AG20443 (cell line): ENCODE measurements at places on chromosomes 1 and 21.
A peak's percentile ranks its signal among the peaks of the same experiment; 100 is the strongest.

- DNase-seq: peak; percentile 29
These were observed 31.0 kb downstream of the AGO4 start for GRCh38 chr1:35838693-35839245.

DNA sequence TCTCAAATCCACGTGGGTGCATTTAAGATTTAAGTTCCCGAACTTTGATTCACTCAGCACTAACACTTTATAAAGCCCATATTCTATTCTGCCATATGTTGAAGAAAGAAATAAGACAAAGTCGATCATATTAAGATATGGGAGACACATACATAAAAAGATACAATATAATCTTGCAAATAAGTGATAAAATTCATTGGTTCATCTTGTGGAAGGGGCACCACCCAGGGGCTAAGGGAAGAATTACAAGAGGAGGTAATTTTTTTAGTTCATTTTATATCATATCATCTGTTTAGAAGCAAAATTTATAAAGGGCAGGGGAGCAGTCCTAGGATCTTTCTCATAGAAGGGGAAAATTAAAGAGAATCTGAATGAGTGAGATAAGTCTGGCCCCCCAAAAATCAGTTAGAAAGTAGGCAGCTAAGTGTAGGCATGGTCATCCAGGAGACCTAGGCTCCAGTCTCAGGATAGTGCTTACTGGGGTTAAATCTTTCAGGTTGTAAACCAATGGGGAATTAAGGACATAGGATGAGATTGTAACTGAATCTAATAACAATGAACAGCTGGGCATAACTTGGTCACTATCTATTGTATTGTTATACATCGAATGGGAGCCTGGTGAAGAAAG is 124.2 kb upstream of the L1TD1 start:
- peak; percentile 27 for DNase-seq

DNA sequence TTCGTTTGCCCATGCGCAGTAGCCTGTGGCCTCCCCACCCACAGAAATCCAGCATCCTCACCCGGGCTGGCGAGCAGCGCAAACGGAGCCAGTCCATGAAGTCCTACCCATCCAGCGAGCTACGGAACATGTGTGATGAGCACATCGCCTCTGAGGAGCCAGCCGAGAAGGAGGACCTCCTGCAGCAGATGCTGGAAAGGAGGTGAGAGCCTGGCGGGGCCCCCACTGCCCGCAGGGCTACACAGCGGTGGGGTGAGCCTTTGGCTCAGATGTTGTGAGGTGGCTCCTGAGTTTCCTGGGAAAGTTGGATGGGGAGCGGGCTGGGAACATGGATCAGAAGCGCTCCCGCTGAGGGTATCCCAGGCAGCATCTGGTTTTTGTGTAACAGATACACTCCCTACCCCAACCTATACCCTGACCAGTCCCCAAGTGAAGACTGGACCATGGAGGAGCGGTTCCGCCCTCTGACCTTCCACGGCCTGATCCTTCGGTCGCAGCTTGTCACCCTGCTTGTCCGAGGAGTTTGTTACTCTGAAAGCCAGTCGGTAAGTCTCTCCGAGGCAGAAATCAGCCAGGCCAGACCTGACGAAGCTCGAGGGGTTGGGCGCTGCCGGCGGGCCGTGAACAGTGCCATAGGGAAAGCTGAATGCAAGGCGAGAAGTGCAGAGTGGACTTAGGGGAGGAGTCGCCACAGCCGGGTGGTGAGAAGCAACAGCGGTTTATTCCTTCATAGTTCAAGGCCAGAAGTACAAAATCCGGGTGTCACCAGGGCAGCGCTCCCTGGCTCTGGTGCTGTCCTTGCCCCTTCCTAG is 10.4 kb downstream of the NPPA start:
- no peak for DNase-seq

DNA sequence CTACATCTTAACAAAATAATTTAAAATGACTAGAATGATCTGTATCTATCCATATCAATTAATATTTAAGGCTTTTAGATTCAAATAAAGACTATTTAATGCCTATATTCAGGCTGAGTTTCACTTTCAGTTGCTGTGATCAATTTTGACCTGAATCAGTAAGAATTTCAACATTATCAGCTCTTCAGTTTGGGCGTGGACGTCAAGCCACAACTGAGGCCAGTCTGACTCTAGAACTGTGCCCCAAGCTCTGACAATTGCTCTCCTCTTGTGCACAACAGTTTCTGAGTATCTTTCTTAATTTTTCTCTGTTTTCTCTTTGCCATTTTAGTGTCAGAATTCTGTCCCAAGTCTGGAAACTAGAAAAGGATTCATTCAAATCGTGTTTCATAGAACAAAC is 1095.5 kb downstream of the PLA2G4A start:
- DNase-seq: no peak
